ENCODE measurements at places on chromosomes 7 and 10. TPM values are rescaled to one million over a fixed set of nuclear protein-coding genes. Genes with fewer than 3 reads are reported as not detected.

KBTBD2 gene
- total RNA-seq: 49.9 TPM

NPTX2 gene
- not detected for total RNA-seq

TMEM213 gene
- not detected for total RNA-seq

CALHM3 gene
- not detected for total RNA-seq

SYT15 gene
- not detected for total RNA-seq

CCL24 gene
- not detected for total RNA-seq

HYAL4 gene
- total RNA-seq: under 0.01 TPM

GLI3 gene
- total RNA-seq: 2.3 TPM

DPCD gene
- total RNA-seq: 23.2 TPM

KIF20B gene
- 4.0 TPM for total RNA-seq

INMT gene
- not detected for total RNA-seq

NOS3 gene
- total RNA-seq: 0.64 TPM

GIMAP6 gene
- under 0.01 TPM for total RNA-seq

TBX20 gene
- total RNA-seq: not detected

CDNF gene
- total RNA-seq: 0.24 TPM

AGMO gene
- 0.43 TPM for total RNA-seq

GJD4 gene
- total RNA-seq: not detected

SORCS1 gene
- not detected for total RNA-seq

SLC39A12 gene
- total RNA-seq: not detected

ARMC3 gene
- 0.64 TPM for total RNA-seq

Data from tracheal epithelial cell (primary cell).